Omental fat pad (tissue), 4 donors: ENCODE measurements at places on chromosomes 4 and X.

- DNase-seq, result no peak
Measured at GRCh38 chrX:128698573-128699181, 646.5 kb upstream of the ACTRT1 start.

- no peak for DNase-seq
Measured at GRCh38 chr4:19776929-19777328, 474.8 kb upstream of the SLIT2 start.

- DNase-seq, result no peak
Measured at GRCh38 chrX:40108959-40109287, 11.2 kb upstream of the BCOR start.

DNA sequence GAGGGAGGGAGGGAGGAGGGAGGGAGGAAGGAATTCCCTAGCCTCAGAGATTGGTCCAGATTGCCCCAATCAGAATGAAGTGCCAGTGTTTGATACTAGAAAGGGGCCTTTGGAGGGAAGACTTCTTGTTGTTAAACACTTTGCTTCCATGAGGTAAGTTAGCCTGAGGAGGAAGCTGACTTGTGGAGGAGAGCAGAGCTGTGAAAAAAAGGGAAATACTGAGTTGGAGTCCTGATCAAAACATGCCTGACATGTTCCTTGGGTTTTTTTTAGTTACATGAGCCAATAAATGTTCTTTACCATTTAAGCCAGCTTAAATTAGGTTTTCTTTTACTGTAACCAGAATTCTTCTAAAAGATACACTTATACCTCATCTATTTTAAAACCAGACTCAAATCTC, 57.6 kb downstream of the GSX2 start:
- no peak for DNase-seq

DNA sequence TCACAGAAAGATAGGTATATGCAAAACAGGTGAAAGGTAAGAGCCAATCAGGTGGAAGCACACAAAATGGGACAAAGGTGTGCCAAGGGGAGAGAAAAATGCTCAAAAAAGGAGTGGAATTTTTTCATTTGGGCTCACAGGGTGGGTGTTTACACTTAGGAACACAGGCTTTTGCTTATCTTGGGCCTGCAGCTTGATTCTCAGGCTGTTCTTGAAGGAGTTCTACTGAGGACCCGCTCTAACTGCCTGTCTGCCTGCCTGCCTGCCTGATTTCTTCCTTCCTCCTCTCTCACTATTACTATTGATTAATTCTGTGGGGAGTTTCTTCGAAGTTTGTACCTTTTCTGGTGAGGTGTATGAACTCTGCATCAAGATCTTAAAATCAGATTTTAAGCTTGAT, 120.3 kb upstream of the CTSO start:
- DNase-seq, result no peak

DNA sequence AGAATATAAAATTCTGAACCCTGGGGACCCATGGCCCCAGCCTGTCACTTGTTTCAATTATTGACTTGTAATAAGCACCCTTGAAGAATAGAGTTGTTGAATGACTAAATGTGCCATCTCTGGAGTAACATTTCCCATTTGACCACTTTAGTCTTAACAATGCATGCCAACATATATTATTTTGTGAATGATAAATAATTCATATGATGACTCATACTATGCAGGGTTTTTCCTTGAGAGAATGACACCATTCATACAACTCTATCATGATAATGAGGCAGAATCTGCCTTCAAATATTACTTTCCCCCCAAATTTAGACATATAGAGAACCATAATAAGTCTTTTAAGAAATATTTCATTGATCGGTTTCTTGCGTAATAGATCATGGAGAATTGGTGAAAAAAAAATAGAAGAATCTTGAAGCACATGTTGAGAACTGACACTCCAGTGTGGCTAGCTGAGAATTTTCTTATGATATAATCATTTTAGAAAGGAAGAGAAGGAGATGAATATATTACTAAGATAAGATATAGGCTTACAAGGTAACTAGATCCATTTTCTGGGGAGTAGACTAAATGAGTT, 404.5 kb downstream of the GRXCR1 start:
- no peak for DNase-seq

DNA sequence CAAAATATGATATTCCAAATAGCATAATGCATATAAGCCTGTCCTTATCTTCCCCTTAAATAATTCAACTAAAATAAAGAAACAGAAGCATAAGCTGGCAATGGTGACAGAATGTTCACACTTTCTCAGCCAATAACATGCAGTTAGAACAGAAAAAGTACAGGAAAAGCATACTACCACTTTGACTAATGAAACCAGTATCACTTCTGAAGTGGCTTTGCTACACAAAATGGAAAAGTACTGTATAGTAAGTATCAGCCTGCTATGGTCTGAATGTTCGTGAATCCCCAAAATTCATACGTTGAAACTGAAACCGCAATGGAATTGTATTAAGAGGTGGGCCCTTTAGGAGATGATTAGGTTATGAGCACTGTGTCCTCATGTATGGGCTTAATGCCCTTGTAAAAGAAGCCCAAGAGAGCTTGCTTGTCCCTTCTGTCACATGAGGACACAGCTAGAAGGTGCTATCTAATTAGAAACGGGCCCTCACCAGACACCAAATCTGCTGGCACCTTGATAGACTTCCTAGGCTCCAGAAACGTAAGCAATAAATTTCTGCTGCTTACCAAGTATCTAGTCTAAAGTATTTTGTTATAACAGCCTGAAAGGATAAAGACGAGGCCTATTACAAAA, 102.6 kb downstream of the PRDM5 start:
- no peak for DNase-seq

DNA sequence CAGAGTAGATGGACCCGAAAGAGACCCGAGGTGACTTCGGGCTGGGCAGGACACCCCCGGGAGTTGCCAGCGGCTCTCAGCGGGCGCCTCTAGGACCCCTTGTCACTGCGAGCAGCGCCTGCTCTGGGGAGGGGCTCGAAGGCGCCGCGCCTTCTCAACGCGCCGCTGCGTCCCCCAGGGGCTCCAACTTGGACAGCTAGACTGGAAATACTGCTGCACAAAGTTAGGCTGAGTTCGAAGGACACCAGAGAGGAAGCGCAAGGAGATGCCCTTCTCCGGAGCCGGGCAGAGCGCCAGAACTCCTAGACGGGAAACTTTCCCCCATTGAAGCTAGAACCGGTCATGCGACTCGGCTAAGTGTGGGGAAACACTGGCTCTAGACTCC, 493 bp upstream of the KCNIP4 start:
- no peak for DNase-seq

- DNase-seq, result no peak
Measured at GRCh38 chrX:97909245-97909644, 1025.5 kb downstream of the RPA4 start.

DNA sequence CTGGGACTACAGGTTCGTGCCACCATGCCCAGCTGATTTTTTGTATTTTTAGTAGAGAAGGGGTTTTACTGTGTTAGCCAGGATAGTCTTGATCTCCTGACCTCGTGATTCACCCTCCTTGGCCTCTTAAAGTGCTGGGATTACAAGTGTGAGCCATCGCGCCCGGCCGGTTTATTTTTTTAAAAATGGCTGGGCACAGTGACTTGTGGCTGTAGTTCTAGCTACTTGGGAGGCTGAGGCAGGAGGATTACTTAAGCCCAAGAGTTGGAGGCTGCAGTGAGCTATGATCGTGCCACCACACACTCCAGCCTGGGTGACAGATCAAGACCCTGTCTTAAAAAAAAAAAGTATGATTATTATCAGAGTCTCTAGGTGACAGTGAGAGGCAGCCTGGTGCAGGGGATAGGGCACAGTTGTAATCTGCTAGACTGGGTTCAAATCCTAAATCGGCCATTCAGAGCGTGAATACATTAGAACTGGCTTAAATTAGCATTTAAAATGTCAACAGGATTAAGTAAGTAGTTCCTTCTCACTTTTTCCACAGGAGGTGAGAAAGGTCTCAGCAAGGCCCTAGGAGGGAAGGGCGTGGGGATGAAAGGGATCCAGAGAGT, 435 bp upstream of the MGST2 start:
- DNase-seq, result no peak
